ENCODE measurements at places on chromosomes 4 and X.

DNA sequence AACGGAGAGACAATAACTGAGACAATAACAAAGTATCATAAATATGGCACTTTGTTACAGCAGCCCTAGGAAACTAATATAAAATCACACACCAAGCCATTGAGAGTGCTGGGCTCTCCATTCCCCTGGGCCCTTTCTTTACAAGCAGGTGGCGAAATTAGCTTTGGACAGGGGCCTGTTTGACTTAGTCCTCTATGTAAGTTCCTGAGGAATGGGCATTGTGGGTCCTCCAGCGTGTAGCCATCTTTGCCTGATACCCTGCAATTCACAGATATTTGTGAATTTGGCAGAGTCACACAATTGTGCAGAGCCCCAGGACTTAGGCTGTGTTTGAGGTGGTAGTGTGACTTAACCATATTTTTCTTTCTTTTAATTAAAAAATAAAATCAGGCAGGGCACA lies 67.6 kb downstream of the BCOR start:
- DNase-seq: no peak

GRCh38 chrX:40106676-40107290 lies 9.0 kb upstream of the BCOR start:
- no peak for DNase-seq

DNA sequence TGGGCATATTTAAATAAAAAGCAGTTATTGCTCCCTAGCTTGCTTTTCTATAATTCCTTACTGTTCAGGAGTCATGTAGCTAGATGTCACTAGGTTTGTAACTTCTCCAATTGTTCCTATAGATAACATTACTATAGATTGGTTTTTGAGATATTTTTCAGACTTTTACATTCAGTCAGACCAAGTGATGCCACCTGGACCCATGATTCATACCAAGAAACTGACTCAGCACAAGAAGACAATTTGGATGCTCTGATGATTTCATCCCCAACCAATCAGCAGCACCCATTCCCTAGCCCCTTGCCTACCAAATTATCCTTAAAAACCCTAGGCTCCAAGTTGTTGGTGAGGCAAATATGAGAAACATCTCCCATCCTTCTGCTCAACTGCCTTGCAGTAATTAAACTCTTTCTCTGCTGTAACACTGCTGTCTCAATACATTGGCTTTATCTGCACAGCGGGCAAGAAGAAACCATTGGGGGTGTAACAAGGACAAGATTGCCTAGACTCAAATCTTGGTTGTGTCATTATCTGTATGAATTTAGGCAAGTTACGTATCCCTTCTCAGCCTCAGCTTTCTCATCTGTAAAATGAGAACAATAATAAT lies 11.8 kb upstream of the NEIL3 start:
- no peak for DNase-seq

- DNase-seq: no peak
Observed at GRCh38 chr4:61335241-61335763, 135.2 kb downstream of the ADGRL3 start.

- no peak for DNase-seq
Observed at GRCh38 chrX:9249051-9249846, 215.3 kb upstream of the FAM9B start.

DNA sequence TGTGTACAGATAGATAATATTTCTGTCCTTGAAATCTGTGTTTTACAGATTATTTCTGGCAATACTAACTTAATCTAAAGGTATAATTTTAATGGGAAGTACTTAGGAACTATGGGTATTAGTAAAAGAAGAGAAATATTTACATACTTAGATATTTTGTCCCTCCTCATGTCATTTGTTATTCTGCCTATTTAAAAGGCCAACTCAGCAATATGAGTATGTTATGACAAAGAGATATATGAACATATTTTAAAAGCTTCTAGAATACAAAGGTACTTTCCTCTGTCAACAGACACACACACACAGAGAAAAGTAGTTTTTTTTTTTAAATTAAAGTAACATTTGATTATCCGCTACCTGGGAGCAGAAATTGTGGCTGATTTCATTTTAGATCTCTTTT lies 7.9 kb downstream of the SLC7A11 start:
- no peak for DNase-seq

DNA sequence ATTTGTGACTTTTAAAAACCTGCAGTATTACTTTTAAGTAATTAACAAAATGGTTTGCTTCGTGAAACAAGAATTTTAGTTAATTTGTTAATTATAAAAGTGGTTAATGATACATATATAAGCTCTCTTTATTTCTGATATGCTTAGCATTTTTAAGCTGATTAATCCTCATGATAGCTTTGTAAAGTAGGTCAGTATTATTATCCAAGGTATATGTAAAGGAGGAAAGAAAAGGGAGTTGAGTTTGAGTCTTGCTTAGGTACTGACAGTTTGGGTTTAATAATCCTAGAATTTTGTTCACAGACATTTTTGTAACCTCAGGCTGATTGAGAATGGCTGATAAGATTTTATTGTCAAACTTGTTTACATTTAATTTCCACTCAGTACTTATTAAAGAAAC lies 21.8 kb downstream of the HERC3 start:
- no peak for DNase-seq

GRCh38 chrX:141314441-141314840 lies 72.1 kb upstream of the SPANXC start:
- no peak for DNase-seq

GRCh38 chr4:123417813-123418212 lies 21.2 kb downstream of the SPRY1 start:
- no peak for DNase-seq

- DNase-seq: no peak
Observed at GRCh38 chrX:16788477-16788876, 2.2 kb downstream of the TXLNG start.

GRCh38 chr4:186258216-186258811 lies 7.7 kb upstream of the F11 start:
- no peak for DNase-seq

GRCh38 chr4:176660561-176660960 lies 132.2 kb downstream of the VEGFC start:
- no peak for DNase-seq

DNA sequence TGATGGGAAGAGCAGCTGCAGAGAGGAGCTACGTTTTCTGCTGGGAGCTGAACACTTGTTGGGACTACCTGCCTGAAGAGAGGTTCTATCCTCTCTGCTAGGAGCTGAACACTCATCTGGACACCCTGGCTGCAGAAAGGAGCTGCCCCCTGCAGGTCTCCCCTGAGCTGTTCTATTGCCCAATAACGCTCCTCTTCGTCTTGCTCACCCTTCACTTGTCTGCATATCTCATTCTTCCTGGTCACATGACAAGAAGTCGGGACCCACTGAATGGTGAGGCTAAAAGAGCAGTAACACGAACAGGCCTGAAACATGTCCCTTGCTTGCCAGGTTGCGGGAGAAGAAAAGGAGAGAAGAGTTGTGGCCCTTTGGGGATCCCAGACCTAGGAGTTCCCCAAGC lies 27.8 kb downstream of the NAA11 start:
- no peak for DNase-seq

- DNase-seq: no peak
Observed at GRCh38 chr4:101037249-101037648, 310.1 kb downstream of the PPP3CA start.

Data from activated CD8-positive, alpha-beta memory T cell treated with anti-CD3 and anti-CD28 coated beads, Interleukin-2, amount 10 ng/mL, durations not matched to agents 7 days and 5 days (primary cell).